ENCODE measurements at places on chromosomes 2 and 18.

- no peak for DNase-seq
These were observed 2.4 kb downstream of the EPAS1 start for GRCh38 chr2:46299365-46300263.

GRCh38 chr18:25228410-25228809 is 123.6 kb downstream of the ZNF521 start:
- DNase-seq, result no peak

DNA sequence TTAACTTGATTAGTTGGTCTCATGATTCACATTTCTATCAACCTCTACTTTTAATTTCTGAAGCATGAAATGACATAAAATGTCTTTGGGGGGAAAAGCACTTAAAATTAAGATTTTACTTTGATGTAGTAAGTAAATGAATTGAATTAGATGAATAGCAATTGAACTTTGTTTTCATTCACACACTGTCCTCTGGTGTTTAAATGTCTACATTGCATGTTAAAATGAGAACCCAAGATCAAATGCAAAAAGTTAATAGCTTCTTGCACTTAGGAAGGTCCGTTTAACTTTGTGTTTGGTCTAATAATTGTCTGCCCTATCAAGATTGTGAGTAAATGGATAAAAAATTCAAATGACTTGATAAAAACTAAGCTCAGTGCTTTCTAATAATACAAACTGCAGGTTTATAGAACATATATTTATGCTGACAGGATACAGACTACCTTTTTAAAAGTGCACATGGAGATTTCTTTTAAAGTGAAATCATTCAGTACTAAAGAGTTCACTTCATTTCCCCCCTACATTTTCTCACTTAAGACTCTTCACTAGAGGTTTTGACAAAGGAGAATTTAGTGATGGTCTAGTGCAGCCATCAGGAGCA is 156.2 kb upstream of the NABP1 start:
- DNase-seq, result no peak

DNA sequence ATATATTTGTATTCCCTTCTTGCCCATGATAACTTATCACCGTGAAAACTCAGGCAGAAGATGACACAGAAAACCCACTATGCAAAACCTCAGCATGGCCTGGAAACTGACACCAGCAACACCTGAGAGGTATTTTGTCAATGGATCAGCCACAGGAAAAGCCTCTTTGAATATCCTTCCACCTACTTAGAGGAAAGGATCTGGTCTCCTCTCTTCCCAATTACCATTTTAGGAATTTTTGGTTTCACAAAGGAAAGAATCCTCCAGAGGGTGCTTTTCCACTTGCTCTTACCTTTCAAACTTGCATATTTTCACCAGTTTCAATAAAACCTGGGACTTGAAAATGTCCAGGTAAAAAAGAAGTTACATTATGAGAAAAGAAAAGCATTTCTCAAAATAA is 20.0 kb upstream of the MEIS1 start:
- DNase-seq, result no peak

DNA sequence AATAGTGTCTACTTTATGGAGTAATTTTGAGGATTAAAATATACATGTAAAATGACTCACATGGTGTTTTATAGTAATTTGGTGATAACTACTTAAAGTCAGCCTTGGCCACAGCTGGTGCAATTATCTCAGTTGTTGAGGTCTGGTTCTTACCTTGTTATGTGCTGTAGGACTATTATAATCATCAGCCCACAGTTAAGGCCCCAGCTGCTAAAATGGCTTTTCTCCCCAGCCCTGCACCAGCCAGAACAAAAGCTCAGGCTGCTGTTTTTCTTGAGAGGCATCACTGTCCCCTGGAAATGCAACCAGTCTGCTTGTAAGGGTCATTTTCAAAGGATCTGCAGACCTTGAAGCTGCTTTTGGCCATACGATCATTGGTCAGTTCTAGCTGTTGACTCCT is 283.3 kb upstream of the THUMPD2 start:
- no peak for DNase-seq

- no peak for DNase-seq
These were observed 10.8 kb upstream of the TAF4B start for GRCh38 chr18:26215247-26215970.

GRCh38 chr18:68394705-68395104 is 320.2 kb downstream of the TMX3 start:
- no peak for DNase-seq

DNA sequence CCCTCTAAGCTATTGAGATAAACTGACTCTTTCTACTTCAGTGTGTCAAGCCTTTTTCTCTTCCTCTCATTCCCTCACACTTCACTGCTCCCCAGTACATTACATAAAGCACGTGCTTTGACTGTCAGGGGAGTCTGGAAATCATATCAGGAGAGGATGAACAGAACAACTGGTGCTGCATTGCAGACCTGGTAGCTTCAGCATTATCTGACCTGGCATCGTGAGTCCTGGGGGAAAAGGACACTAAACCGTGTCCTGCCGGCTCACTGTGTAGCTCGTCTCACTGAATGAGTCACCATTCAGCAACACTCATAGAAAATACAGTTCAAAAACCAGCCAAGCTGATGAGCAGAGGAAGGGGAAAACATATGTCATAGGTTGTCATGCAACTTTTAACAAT is 108.5 kb upstream of the UNC80 start:
- DNase-seq, result no peak

- DNase-seq, result no peak
These were observed 219.6 kb downstream of the SNTG2 start for GRCh38 chr2:1170241-1170640.

Measured in T-helper 17 cell (primary cell).